ENCODE measurements at places on chromosomes 4 and X. TPM values are rescaled to one million over a fixed set of nuclear protein-coding genes. Genes with fewer than 3 reads are reported as not detected.
A peak's percentile ranks its signal among the peaks of the same experiment; 100 is the strongest.

DNA sequence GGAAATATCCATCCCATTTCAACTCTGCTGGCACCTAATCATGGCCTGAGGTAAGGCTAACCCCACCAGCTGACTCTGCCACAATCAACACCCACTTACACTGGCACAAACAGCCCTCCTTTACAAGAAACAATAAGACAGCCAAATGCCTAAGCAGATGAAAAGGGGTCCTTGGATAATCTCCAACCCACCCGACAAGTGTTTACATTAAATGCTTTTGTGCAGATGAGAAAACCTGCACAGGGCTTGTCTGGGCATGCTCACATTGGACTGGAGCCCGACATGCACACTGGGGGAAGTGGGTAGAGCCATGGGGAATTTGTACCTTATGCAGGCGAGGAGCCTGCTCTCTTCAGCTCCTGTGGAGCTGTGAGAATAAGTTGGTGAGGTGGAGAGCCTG, 138.9 kb upstream of the ITM2A start:
- no peak for DNase-seq

DNA sequence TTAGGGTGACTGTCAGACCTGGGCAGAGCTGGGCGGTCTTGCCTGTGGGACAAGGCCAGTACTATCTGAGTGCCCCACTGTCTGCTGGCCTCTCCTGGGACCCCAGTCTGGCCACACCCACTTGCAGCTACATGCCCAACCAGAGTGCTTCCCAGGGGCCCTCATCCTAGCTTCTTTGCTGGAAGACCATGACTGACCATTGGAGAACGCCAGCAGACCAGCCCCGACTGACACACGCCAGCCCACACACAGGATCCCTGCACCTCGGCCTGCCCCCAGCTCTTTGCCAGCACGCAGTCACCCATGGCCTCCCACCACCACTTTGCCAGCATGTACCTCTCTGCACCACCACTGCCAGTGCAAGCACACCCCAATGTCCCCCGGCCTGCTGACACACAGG, 585.7 kb downstream of the ZNF674 start:
- no peak for DNase-seq

GRCh38 chr4:154623995-154624394, 11.5 kb upstream of the FGG start:
- no peak for DNase-seq

DNA sequence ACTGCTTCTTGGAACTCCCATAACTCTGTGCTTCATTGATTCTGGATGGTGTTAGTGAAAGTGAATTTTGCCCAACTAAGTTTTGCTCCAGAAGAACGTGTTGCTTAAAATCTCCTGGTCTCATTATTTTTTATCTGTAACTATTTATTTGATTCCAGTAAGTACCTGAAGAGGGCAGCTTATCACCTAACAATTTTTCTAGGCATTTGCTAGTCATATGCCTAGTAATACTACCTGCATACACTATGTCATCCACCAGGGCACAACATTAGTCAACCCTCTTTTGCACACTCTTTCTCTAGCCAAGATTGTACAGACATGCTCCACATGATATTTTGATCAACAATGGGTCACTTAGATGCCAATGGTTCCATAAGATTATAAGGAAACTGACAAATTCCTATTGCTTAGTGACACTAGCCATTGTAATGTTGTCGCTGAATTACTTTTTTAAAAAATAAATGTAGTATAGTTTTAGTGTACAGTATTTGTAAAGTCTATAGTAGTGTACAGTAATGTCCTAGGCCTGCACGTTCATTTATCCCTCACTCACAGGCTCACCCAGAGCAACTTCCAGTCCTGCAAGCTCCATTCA, 499.9 kb upstream of the AADAT start:
- no peak for DNase-seq

DNA sequence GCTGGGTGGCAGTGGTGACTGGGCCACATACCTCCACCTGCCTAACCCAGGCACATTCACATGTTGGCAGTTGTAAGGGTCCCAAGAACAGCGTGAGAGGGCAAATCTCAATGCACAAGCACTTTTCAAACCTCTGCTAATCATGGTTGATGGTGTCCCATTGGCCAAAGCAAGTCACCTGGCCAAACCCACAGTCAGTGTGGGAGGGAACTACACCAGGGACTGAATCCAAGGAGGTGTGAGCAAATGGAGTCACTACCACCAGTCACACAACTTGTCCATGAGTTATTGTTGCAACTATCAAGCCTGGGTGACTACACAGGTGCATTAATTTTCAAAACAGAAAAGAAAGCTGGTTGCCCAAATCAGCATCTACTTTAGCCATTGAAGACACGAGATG, 260.1 kb downstream of the BCOR start:
- no peak for DNase-seq

DNA sequence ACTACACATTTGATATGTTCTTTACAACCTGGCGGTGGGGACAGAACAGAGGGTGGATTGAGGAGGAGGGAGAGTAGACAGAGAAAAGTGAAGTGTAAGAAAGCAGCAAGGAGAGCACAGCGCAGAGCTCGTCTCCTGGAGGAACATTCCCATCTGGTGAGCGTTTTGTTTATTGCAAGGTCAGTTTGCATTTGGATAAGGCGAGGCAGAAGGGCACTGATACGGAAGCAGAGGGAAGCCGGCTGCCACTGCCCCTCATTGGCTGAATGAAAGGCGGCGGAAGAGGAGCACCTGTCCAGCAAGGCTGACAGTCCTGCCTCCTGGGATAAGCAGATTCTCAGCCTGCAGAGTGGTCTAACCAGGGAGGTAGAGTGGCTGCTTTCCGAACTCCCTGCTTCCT, 83.2 kb downstream of the GPR143 start:
- no peak for DNase-seq

GRCh38 chrX:20857746-20858145, 516.5 kb upstream of the CNKSR2 start:
- no peak for DNase-seq

- no peak for DNase-seq
Observed at GRCh38 chr4:1470393-1470670, 64.1 kb upstream of the NKX1-1 start.

DNA sequence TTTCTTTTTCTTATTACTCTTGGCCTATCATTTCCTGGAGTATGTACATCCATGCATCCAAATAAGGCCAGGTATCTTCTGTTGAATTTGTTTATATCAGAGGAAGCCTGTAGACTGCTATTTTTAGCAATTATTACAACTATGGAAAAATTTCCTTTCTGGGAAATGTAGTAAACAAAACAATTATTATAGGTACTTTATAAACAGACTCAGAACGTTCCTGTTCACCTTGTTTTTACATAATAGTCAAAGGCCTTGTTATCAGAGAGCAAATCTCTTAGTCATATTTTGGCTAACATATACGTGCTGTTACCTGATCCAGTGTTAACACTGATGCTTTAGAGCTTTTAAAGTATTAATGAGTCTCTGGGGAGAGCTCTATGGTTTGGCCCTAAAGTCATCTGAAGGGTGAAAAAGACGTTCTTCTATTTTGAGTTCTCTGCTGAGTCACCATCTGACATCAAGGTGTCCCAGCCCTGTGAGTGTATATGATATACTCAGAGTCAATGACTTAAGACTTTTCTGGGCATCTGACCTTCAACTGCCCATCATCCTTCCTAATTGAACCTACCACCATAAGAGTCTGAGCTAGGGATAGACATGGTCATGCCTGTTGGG, 7.3 kb downstream of the SPARCL1 start:
- no peak for DNase-seq

DNA sequence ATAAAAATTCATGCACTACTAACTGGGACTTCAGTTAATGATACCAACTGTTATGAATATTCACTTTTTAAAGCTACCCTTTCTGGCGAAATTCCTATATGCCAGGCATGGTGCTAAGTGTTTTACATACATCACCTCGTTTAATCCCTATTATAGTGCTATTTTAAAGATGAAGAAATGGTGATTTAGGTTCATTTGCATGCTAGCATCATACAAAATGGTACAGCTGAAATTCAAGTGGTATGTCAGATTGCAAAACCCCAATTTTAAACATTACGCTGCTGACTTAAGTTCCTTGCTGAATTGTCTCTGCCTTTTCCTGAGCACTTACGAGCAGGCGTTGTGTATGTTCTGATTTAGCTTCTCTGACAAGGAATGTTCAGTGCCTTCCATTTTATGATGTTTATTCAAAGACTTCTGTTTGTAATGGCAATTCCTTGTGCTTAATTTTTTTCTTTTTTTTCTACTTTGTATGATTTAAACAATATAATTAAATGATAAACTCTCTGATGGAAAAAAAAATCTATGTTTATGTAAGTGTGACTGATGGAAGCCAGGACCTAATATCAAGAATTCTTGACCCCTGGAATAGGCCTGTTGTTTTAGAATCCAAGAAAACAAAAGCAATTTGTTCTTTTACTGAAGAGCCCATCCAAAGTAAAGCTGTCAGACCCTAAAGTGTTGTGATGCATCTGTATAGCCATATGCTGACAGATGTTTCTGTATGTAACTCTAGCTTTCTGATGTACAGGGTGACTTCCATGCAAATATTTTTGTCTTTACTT, 148.1 kb downstream of the PCDH7 start:
- DNase-seq: no peak

Gene BEND4
- 0.47 TPM for total RNA-seq

- no peak for DNase-seq
Observed at GRCh38 chr4:160375772-160376452, 1273.0 kb downstream of the RAPGEF2 start.

- DNase-seq: no peak
Observed at GRCh38 chr4:153950100-153950979, 161.5 kb upstream of the SFRP2 start.

GRCh38 chr4:156475322-156475721, 496.3 kb downstream of the PDGFC start:
- no peak for DNase-seq

DNA sequence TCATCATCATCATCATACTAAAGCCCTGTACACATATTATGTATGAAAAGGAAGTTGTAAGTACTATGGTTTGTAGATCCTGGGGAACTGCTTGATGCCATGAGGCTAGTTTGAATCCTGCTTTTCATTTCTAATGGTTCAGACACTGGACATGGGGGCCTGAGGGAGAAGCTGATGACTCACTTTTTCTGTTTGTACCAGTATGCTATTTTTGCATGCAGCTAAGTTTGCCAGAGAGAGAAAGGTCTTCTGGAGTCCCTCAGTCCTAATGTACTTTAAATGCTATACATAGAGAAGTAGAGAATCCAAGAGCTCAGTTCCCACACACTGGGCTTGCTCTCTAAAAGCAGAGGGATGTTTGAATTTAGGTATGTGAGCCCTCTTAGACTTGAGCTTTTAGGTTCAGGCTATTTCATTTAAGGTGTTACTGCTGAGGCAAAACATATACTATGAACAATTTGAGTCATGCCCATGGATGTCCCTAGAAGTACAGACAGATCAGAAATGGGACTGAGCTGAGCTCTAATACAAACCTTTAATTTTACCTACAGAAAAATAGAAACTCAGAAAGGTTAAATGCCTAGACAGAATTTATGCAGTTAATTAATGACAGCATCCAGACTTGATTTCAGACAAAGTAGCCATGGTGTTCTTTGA, 17.6 kb upstream of the HS3ST1 start:
- no peak for DNase-seq

DNA sequence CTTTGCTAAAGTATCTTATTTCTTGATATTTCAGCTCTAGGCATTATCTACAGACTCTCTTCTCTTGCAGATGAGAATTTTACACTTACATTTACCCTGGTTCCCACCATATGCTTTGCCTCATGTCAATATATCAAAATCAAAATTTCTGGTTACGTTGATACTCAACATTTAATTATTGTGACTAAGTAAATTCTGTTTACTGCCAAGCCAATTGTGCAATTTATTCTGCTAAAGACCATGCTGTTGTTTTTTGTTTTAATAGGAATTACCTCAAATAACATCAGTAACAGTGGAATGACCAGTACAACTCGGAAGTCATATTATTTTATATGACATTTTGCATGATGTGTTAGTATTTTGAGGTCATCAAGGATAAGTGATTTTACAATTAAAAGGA, 125.5 kb downstream of the IL15 start:
- DNase-seq: no peak

Gene GASK1B
- 59.4 TPM for total RNA-seq

- DNase-seq: peak; percentile 23
Observed at GRCh38 chr4:82739287-82740190, 59.1 kb downstream of the SCD5 start.

Gene USP53
- 50.9 TPM for total RNA-seq

Gene AMTN
- not detected for total RNA-seq

Gene TMEM144
- total RNA-seq: 35.1 TPM

Gene ENPEP
- 751 TPM for total RNA-seq

- DNase-seq: no peak
Observed at GRCh38 chrX:71439420-71439819, 73.3 kb downstream of the TAF1 start.

GRCh38 chrX:130741584-130741983, 161.4 kb downstream of the ENOX2 start:
- no peak for DNase-seq

- no peak for DNase-seq
Observed at GRCh38 chr4:7805533-7806337, 133.9 kb downstream of the AFAP1 start.

Gene DCAF8L2
- total RNA-seq: not detected

Gene IL3RA
- total RNA-seq: 0.88 TPM

- no peak for DNase-seq
Observed at GRCh38 chrX:136015016-136015415, 29.8 kb downstream of the SLC9A6 start.

DNA sequence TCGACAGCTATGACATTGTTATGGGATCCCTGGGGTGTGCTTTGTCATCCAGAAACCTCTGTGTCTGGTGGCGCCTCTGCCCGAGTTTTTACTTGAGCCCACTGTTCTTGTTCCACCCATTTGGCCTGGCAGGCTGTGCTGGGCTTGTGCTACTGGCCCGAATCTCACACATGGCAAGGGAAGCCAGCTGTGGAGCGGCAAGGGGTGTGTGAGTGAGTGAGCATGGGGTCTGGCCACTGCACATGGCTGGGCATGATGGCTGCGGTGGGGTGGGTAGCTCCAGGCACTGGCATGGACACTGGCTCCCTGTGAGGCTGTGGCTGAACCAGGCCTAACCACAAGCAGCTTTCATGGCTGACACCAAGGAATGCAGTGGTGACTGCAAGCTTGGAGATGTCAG, 89.2 kb downstream of the DACH2 start:
- DNase-seq: no peak

Gene SRPX
- total RNA-seq: 19.9 TPM

- DNase-seq: no peak
Observed at GRCh38 chrX:77622233-77622632, 163.8 kb downstream of the ATRX start.

- DNase-seq: no peak
Observed at GRCh38 chrX:129108936-129109335, 414.4 kb downstream of the SMARCA1 start.

- no peak for DNase-seq
Observed at GRCh38 chr4:165461159-165461821, 82.5 kb downstream of the CPE start.

All from Peyer's patch (tissue), 4 donors.